ENCODE measurements at places on chromosomes 3 and 15. TPM values are rescaled to one million over a fixed set of nuclear protein-coding genes. Genes with fewer than 3 reads are reported as not detected.

Gene ALS2CL
- polyA plus RNA-seq = 10.6 TPM

Gene SAMD7
- polyA plus RNA-seq = not detected

Gene PLXND1
- polyA plus RNA-seq = 70.3 TPM

Gene AP3S2
- 22.5 TPM for polyA plus RNA-seq

Gene SLC22A13
- polyA plus RNA-seq = not detected

Gene IL17RB
- polyA plus RNA-seq = 0.43 TPM

Gene PPM1L
- polyA plus RNA-seq = 20.2 TPM

Gene GOLGA8G
- polyA plus RNA-seq = not detected

Gene NLGN1
- 8.4 TPM for polyA plus RNA-seq

Gene AP3B2
- polyA plus RNA-seq = 2.2 TPM

Gene TMEM41A
- polyA plus RNA-seq = 10.8 TPM

All from urinary bladder (tissue), 4 donors.